B cell (primary cell): ENCODE measurements at places on chromosomes 1 and 21.
A peak's percentile ranks its signal among the peaks of the same experiment; 100 is the strongest.

DNA sequence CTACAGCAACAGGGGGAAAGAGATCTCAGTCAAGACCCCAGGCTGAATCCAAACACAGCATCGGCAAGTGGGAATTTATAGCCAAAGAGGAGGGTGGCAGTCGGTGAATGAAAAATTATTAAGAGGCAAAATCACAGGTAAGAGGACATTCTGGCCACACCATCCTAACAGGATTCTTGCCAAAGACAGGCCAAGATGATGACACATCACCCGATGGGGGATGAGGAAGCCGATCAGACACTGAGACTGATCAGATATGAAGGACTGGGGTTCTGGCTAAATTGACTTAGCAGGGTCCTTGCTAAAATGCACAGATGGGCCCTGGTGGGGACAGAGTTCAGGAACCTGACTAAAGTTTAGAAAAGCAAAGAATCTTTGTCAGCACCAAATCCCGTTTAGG, 402.2 kb downstream of the SMYD3 start:
- DNase-seq, result no peak

DNA sequence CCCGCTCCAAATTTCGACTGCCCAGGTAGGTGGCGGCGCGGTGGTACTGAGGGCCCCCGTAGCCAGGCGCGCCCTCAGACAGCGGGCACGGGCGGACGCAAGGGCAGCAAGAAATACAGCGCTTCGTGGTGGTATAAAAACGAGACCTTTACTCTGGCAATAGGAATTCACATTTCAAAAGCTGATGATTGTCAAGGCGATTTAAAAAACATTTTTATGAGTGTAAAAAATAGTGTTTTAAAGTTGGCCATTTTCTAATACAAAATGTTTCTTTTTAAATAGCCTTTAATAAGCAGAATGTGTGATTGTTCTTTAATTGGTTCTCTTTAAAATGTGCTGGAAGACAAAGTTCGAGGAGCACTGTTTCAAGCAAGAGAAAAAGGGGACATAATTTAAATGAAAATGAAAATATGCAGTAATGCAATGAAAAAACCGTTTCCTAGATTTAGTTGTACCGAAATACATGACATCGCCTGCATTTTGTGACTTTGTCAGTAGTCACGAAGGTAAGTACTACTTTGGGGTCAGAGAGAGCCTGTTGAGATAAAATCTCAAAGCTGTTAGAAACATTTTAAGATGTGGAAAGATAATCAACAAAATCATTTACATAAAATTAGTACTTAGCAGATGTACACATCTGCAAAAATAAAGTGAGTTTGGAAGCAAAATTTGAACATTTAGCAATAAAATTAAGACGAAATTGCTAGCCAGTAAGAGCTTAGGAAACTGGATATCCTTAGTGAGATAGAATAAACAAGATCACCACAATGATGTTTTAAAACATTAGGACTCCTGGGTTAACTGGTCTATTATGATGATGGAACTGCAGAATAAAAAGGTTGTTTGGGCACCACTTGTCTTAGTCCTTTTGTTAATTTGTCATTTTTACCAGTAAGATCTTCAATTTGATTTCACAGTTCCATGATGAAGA, 1.1 kb upstream of the PSMG1 start:
- no peak for DNase-seq

DNA sequence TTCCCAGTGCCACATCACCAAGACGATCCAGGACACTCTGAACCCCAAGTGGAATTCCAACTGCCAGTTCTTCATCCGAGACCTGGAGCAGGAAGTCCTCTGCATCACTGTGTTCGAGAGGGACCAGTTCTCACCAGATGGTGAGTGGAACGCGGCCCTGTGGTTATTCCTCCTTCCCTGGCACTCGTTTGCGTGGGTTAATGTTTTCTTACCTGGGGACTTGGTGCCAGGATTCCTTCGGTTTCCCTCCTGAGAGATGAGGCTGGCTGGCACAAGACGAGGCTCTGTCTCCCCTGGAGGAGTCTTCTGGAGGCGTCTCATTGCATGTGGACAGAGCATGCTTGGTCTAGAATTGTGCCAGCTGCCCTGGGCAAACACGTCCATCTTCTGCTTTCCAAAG, 29.3 kb downstream of the ATP5PO start:
- no peak for DNase-seq

DNA sequence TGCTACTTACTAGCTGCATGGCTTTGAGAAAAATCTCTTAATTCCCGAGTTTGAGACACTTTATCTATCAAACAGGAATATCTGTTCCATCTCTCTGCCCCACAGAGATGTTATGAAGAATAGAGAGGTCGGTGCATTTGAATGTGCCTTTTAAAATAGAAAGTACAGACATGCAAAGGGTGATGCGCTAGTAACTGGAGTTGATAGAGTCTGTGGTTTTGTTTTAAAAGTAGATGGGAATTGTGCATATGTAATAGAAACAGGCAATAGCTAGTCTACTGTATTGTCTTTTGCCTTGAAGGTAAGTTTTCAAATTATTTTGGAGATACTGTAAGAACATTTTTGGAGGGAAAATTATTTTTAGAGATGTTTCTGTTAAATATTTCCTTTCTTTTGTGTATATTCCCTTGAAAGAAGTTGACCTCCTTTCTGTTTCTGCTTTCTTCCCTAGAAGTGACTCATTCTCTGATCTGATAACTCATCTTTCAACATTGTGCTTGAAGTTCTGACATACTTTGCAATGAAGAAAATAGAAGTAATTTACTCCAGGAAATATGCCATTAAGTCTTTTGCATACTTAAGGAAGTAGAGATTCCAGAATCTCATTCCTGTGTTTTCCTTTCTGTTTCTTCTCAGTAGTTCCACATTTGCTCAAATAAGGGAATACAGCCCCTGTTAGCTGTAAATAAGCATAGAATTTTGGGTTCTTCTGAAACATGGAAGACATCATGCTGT, 151.6 kb downstream of the SDCCAG8 start:
- DNase-seq, result no peak

DNA sequence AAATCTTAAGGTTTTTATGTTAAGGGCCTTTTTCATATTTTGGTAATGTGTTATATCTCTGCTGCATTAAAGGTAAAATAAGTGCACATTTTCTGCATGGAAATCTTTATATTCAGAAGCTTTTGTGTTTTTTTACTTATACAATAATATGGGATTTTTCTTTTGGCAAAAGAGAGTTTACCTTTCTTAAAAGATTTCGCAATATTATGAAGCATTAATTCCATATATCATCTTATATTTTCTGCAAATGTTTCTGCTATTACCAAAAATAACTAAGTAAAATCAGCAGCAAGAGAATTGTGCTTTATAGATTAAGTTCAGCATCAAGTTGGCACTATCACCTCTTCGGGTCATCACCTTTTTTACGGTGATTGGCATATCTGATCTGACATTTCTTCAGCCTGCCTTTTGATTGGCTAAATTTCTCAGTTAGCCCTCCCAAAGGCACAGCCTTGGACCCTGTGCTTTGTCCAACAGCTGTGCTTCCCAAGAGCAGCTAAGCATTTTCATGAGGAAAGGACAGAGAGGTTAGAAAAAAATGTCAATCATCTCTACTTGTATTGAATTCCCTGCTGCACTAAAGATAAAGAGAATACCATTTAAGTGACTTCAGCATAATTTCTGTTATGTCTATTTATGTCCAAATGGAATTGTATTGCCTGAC, 767.1 kb upstream of the PRMT6 start:
- DNase-seq, result no peak

- DNase-seq, result peak; percentile 17
Observed at GRCh38 chr1:104467590-104467989, 717.9 kb downstream of the AMY1C start.

GRCh38 chr1:10339815-10340214, 59.0 kb upstream of the PGD start:
- no peak for DNase-seq

- no peak for DNase-seq
Observed at GRCh38 chr1:7659514-7659913, 111.6 kb upstream of the VAMP3 start.

DNA sequence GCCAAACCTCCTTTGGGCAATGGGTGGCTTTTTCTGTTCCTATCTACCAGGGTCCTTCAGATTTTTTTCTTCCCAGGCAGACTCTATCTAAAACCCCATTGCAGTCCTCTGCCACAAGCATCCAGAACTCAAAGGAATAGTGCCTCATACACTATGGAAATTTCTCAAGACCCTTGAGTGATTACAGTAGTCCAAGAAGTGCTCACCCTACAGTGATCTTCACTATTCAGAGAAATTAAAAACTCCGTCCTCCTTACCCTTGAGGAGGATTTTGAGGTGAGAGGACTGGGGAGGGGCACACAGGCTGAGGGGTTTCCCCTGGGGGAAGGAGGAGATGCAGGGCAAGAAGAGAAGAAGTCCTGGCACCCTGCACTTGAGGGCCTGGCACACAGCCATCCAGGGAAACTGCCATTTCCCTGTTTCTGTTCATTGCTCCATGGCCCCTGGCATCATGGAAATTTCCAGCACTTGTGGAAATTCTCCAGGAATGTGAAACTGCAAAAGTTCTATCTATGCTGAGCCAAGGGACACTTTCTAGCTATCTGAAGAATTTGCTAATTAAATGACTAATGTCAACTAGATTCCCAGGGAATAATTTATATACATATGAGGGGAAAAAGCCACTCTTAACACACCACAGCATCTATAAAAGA, 102.5 kb upstream of the ATP1B1 start:
- no peak for DNase-seq

- DNase-seq, result no peak
Observed at GRCh38 chr1:19305880-19306279, 6.1 kb downstream of the AKR7A2 start.

- DNase-seq, result no peak
Observed at GRCh38 chr1:149888999-149889289, 10.4 kb upstream of the BOLA1 start.

- DNase-seq, result peak; percentile 34
Observed at GRCh38 chr1:201736707-201737320, 92.1 kb upstream of the IPO9 start.

GRCh38 chr1:167755654-167756053, 33.9 kb downstream of the MPZL1 start:
- DNase-seq, result no peak

DNA sequence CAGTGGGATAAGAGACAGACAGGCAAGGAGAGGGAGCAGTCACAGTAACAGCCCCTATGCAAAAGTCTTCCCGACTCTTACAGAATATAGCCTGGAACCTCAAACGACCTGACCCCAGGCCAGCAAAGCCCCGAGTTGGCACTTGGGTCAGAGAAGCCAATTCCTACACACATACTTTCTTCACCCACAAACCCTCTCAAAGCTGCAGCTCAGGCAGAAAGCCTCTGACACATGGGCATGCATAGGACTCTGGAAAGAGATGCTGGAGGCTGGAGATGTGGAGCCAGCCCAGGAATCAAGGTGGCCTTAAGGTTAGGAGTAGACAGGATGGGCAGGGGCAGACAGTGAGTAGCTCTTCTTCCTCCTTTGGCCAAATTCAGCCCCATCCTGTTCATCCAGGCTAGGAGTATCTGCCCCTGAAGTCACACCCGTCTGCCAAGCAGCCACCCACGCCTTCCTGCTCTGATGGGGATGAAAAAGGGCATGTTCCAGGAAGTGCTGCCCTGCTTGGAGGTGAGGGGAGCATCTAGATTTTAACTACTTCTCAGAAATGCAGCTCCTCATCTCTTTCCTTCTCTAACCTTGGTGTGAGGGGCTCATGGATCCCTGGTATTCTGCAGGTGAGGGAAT, 7.8 kb downstream of the SLC41A1 start:
- no peak for DNase-seq

DNA sequence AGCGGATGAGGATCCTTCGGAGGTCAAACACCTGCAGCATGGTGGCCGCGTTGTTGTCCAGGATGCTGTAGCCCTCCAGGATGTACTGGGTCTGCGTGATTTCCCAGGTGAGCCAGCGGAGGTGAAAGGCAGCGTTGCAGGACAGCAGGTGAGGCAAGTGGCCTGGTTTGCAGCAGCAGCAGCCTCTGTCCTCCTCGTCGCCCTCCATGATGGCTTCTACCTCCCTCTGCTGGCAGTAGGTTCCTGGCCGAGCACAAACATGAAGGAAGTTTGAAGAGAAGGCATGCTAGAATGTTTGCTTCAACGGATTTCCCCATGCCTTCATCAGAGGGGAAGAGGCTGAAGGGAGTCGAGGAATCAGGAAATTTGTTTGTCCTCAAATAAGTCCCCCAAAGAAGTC, 74.7 kb downstream of the NTPCR start:
- no peak for DNase-seq

- no peak for DNase-seq
Observed at GRCh38 chr1:238745069-238745468, 641.3 kb upstream of the CHRM3 start.

- DNase-seq, result no peak
Observed at GRCh38 chr1:47870480-47870879, 126.7 kb downstream of the TRABD2B start.

- no peak for DNase-seq
Observed at GRCh38 chr1:24101796-24102586, 9.9 kb downstream of the MYOM3 start.
